Activated CD4-positive, alpha-beta T cell treated with anti-CD3 and anti-CD28 coated beads for 4 hours (primary cell): ENCODE measurements at places on chromosomes 13 and 19.

- DNase-seq = no peak
Observed at GRCh38 chr13:90943946-90944345, 403.5 kb upstream of the MIR17HG start.

DNA sequence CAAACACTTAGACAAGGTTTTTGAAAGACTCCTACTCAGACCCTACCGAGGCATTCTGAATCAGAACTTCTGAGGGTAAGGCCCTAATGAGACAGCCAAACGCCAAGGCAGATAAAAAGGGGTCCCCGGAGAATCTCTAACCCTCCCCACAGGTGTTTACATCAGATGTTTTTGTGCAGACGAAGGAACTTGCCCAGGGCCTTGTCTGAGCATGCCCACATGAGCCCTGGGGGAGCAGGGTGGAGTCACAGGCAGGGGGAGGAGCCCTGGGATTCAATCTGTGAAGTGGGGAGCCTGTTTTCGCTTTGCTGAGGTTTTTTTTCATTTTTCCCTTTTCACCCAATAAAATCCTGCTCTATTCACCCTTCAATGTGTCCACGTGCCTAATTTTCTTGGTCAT, 61.6 kb upstream of the MED4 start:
- DNase-seq = peak; percentile 74

DNA sequence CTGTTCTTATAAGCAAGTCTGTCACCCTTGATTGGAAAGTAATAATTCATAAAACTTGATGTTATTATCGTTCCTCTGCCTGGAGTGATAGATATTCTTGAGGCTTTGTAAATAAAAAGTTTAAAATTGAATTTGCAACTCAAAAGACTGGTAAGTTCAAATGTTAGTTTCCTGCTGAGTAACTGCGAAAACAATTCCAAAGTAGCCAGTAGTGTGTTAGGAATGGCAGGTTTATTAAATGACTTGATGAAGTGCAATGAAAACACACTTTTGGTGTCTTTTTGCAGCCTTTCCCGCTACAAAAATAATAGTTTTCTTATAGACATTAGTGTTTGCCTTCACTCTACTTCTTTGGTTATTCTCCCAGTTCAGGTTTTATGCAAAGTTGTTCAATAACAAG, 299.3 kb downstream of the DLEU7 start:
- DNase-seq = no peak

DNA sequence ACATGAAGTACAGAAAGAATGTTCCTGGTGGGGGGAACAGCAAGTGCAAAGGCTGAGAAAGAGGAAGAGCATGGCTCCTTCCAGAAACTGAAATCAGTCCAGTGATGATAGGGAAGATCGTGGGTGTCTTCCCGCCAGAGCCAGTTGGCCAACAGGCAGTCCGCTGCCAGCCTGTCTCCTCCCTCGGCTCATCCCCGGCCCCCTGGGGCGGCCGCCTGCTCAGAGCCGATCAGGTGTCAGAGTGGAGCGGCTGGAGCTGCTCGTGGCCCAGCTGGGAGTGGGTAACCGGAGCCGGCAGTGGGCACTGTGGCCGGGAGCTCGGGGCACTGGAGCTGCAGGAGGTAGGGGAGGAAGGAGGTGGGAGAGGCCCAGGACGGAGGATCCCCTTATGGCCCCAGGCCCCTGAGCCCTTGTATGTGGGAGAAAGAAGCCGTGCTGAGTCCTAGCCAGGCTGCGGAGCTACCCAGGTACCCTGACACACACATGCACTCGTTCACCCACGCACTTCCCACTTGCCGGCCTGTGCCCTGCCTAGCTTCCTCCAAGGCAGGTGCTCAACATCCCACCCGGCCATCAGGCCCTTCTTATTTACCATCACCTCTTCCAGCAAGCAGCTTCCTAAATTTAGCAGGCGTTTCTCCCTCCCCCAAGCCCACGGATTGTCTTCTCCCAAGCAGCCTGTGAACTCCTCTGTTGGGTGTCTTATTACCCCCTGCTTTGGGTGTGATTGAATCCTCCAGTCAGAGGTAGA, 1.7 kb downstream of the ANKRD24 start:
- no peak for DNase-seq

- DNase-seq = no peak
Observed at GRCh38 chr19:41325947-41326706, 16.2 kb downstream of the CCDC97 start.

DNA sequence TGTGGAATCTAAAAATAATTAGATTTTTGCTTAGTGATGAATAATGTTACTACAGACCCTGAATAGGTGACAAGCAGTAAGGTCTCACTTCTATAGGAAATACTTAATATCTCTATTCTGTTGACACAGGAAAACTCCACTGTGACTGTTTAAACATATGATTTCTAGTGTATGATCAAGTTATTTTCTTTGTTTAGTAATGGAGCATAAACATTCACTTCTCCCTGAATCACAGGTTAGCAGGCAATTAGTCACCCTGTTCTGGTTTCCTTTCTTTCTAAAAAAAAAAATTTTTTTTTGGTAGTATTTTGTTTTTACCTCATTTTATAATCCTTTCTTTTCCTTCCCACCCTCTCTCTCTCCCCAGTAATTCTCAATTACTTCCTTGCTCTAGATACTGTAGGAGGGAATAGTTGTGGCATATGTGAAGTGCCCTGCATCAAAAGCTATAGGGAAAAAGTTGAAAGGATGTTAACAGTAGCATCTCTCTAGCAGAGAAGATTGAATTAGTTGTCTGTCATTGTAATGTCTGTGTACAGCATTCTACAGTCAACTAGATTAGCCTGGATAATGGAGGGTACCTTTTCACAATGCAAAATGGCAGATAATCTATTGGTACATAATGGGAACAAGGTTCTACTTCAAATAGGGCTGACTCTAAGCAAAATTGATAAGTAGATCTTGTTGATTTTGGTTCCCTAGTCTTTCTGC, 3.5 kb downstream of the HS6ST3 start:
- DNase-seq = no peak

DNA sequence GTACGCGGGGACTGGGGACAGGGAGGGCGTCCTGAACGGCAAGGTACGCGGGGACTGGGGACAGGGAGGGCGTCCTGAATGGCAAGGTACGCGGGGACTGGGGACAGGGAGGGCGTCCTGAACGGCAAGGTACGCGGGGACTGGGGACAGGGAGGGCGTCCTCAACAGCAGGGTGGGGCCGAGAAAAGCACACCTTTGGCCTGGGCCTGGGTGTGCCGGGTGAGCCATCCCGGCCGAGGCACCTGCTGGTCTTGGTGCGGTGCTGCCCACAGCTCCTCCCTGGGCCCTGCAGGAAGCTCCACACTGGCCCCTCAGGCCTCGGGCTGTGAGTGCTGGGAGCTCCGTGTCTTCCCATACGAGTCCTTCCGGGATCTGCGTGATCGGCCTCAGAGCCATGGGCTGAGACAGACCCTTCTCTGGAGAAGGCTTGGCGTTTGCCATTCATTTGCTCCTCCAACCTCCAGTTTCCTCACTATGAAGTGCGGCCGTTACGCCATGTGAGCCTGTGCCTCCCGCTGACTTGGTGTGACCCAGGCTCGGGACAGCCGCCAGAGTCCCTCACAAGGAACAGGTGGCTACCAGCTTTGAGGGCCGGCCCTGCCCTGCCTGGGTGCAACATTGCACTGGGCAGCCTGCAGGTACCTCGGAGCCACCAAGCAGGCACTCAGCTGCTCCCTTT, 7.8 kb upstream of the ZNF554 start:
- DNase-seq = no peak

DNA sequence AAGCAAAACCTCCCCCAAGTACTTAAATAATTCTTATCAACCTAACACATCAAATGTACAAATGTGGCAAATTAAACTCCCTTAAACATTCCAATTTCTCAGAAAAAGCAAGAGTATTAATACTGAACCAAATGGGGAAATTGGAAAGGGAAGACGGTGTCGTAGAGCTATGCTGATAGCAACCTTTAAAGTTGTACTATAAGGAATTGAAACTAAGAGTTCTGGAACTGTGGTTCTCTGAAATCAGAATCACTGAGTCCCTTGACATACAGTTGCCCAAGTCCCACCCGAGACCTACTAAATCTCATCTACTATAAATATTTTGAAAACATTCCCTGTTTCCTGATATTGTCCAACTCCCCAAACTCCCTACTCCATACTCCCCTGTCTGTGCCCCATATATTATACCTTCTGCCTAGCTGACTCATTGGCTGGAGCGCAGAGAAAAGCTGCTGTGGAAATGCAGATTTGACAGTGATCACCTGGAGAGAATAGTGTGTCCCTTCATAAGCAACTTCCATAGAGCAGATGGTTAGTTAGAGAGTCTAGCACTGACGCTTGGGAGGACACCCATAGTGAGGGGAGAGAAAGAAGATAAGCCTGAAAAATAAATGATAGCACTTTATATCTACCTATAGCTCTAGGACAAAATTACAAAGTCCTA, 51.4 kb upstream of the ITM2B start:
- no peak for DNase-seq

DNA sequence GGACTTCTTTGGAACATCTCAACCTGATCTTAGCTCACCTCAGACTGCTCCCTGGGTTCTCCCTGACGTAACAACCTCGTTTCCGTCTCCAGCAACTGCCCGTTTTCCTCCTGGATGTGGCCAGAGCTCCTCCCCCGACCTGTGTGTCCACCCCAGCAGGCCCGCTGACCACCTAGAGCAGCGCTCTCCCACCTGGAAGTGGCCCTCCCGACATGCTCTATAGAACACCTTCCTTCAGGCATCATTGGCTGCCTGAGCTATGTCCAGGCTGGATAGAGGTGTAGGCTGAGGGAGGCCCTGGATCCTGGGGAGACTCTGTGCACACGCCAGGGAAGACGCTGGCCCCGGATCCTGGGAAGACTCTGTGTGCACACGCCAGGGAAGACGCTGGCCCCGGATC, 81.3 kb downstream of the TEX29 start:
- DNase-seq = no peak
